ENCODE measurements at places on chromosomes 12 and 14. TPM values are rescaled to one million over a fixed set of nuclear protein-coding genes. Genes with fewer than 3 reads are reported as not detected.

DNA sequence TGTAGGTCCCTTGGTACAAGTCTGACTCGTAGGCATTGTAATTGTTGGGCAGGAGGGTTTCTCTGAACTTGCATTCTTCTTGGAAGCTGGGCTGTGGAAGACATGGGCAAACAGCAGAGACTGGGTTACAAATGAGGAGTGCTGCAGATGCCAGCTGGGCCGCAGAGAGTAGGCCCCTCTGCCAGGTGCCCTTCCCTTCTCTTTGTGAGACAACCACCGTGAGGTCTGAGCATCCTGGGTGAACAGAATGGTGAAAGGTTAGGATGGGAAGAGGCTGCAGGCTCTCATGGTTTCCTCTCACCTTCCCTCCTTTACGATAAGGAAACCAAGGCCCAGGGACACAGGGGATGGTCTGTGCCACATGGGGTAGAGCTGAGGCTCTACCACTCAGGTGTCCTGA, 11.3 kb downstream of the FGF6 start:
- no peaks in the 10 kb centered on the region for H3K36me3 ChIP-seq
- no peak overlapping the region for H3K27ac ChIP-seq
- no peak for DNase-seq
- peaks cover 9% of the 10 kb centered on the region for H3K4me1 ChIP-seq
- H3K4me3 ChIP-seq = no peak overlapping the region

CS gene
- 250 TPM for total RNA-seq

- H3K27ac ChIP-seq = no peak overlapping the region
- DNase-seq = no peak
- H3K4me3 ChIP-seq = no peak overlapping the region
These were observed 105.2 kb downstream of the SLC41A2 start for GRCh38 chr12:104852896-104853295.

WNT1 gene
- total RNA-seq = 0.60 TPM

ERP27 gene
- 4.7 TPM for total RNA-seq

CLEC4A gene
- total RNA-seq = not detected

- no peak for DNase-seq
- H3K4me3 ChIP-seq = peak overlapping the region; percentile 58
- peaks cover 33% of the 10 kb centered on the region for H3K27me3 ChIP-seq
- no peaks in the 10 kb centered on the region for H3K36me3 ChIP-seq
These were observed 767 bp upstream of the KCNMB4 start for GRCh38 chr12:70365398-70365647.

DNA sequence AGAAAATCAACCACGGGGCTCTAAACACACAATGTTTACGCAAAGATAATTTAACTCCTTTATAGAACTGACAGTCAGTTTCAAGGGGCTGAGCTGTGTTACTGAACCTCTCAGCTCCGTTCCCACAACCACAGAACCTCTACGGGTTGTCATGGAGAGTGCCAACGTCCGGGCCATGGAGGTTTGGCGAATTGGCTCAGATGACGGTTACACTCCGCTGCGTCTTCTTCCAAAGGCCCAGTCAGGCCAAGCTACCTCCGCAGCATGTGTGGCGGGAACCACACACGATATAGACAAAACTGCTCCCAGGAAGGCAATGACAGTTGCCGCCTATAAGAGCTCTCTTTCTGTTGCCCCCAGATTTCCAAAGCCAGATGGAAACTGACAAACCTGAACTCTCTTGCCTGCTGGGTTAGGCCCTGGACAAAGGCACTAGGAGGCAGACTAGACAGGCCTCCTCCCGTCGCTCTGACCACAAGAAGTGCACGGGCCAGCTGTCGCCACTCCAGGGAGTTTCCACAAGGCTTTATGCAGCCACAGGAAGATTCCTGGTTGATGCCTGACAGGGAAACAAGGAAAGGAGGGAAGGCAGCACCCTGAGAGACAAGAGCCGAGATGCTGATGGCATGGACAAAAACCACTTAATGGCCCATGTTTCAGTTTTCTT, 30.3 kb downstream of the CCDC88C start:
- peaks cover 44% of the 10 kb centered on the region for H3K36me3 ChIP-seq
- H3K4me3 ChIP-seq = no peak overlapping the region

DNA sequence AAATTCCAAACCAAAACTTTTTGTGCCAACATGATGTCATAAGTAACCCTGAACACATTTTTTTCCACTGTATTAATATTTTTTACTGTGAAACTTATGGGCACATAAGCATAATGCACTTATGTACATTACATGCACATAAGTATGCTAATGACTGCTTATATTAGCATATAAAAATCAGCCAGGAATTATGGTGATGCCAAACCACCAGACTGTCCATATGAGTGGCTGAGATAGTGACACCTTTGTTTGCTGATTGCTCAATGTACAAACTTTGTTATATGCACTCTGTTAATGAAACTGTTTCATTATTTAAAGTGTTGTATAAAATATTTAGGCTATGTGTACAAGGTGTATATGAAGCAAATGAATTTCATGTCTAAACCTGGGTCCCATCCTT, 32.3 kb downstream of the USP44 start:
- DNase-seq = no peak
- H3K36me3 ChIP-seq = peaks cover 20% of the 10 kb centered on the region
- no peak overlapping the region for H3K27ac ChIP-seq
- H3K4me1 ChIP-seq = peaks cover 6% of the 10 kb centered on the region

POTEM gene
- not detected for total RNA-seq

FBRSL1 gene
- total RNA-seq = 66.0 TPM

SERPINA12 gene
- not detected for total RNA-seq

DNA sequence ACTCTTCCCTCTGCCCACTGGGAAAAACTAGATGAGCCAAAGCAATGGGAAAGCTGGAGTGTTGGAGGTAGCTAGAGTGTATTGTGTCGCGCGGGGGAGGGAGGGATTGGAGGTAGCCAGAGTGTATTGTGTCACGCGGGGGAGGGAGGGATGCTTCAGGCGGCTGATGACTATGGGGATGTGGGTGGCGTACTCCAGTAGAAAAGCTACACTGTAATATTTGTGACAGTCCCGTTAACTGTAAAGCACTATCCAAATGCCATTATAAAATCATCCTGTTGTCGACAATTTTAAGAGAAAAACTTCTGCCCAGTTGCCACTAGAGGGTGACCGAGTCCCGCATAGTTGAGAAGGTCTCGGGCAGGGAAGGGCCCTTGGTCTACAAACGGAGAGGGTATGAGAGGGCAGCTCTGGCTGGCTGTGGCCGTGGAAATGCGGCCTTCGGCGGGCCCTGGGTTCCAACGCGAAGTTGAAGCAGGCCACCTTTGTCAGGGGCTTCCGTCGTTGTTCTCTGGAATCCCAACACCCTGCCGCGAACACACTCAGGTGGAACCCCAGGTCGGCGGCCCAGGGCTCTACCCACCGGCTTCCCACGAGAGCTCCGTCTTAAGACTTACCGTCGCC, 15.1 kb upstream of the PLEK2 start:
- H3K36me3 ChIP-seq = no peaks in the 10 kb centered on the region
- H3K27me3 ChIP-seq = peaks cover 39% of the 10 kb centered on the region
- peaks cover 4% of the 10 kb centered on the region for H3K4me1 ChIP-seq
- no peak overlapping the region for H3K4me3 ChIP-seq
- peak; percentile 57 for DNase-seq

DNA sequence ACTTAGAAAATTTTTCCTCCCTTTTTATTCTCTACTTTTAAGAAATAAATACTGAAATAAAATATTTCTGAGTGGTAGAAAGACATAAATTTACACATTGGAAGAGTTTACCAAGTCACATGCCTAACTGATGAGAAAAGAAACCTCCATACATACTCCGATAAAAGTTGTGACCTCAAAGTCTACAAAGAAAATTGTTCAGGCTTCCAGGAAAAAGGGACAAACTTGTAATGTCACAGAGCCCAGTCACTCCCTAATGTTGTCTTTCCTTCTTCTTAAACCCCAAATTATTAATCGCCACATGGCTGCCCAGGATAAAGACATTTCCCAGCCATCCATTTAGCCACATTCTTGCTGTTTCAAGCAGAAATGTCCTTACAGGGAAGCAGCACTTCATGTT, 455.3 kb downstream of the MDGA2 start:
- no peak for DNase-seq
- no peak overlapping the region for H3K4me3 ChIP-seq
- H3K4me1 ChIP-seq = no peaks in the 10 kb centered on the region
- no peaks in the 10 kb centered on the region for H3K36me3 ChIP-seq

LEMD3 gene
- 29.2 TPM for total RNA-seq

- H3K27me3 ChIP-seq = no peaks in the 10 kb centered on the region
- peaks cover 21% of the 10 kb centered on the region for H3K4me1 ChIP-seq
- H3K4me3 ChIP-seq = peak overlapping the region; percentile 90
These were observed 2.7 kb downstream of the ARL6IP4 start for GRCh38 chr12:122982963-122983788.

ZC3H10 gene
- total RNA-seq = 7.7 TPM

Data from activated T-helper 2 cell treated with anti-CD3 and anti-CD28 coated beads, Interferon-gamma antibody, Interleukin-2, Interleukin-4, amounts not matched to agents 10 μg/mL and 5 μg/mL and 100 μg/mL, durations not matched to agents 14 hours and 24 hours and 36 hours (primary cell).